ENCODE measurements at places on chromosomes 16 and 17.

GRCh38 chr17:39144416-39144840 lies 7.0 kb downstream of the PLXDC1 start:
- DNase-seq = no peak

- no peak for DNase-seq
Observed at GRCh38 chr16:79210607-79211006, 389.9 kb downstream of the MAF start.

- DNase-seq = no peak
Observed at GRCh38 chr16:58057121-58057520, 31.6 kb downstream of the MMP15 start.

DNA sequence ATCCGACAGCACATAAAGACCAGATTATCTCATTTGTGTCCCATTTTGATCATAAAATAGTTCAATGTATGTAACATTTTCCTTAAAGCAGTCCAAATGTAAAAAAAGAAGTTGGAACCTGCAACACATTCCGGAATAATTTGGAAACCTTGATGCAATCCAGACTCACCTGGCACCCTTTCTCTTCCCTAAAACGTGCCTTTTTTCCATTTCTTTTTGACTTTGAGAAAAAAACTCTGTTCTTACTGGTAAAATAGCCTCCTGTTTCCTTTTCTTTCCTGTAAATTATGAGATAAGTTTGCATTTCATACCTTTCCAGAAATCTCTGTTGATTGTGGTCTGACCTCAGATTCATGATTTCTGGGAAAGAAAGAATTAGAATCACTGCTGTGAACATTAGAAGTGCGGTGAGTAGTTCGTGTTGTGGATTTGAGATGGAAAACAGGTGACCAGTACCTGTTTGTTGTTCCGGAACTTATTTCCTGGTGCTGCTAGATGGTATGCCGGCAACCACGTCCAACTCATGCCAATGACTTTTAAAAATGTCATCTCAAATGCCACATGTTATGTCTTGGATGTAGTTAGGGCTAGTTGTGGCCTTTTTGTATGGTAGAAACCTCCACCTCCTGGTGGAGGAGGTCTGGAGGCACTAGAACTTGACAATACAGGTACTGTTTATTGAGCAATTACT lies 108.1 kb downstream of the SOCS1 start:
- DNase-seq = no peak

- no peak for DNase-seq
Observed at GRCh38 chr17:73783382-73783766, 139.1 kb upstream of the SDK2 start.

- no peak for DNase-seq
Observed at GRCh38 chr16:6155271-6155670, 1057.7 kb upstream of the EEF2KMT start.

GRCh38 chr17:77897741-77898301 lies 60.7 kb upstream of the TNRC6C start:
- no peak for DNase-seq
